T-helper 1 cell (primary cell): ENCODE measurements at places on chromosomes 5 and 9.

DNA sequence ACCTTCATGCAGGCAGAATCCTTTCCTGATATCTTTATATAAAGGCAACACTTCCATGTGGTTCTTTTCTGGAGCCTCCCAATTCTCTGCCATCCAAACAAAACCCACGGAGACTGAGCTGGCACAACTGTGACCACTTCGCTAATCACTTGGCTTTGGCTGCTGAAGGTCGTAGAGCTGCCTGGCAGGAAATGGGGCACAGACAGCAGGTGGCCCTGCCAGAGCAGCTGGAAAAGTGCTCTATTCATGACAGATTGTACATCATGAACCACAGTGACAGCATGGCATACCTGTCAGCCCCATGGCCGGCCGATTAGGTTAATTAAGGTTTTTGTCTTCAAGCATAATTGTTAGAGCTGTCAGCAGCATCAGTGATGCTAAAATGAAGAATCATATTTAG lies 141.9 kb upstream of the ANKRD55 start:
- DNase-seq, result no peak

GRCh38 chr9:2199999-2200796 lies 185.1 kb downstream of the SMARCA2 start:
- no peak for DNase-seq

DNA sequence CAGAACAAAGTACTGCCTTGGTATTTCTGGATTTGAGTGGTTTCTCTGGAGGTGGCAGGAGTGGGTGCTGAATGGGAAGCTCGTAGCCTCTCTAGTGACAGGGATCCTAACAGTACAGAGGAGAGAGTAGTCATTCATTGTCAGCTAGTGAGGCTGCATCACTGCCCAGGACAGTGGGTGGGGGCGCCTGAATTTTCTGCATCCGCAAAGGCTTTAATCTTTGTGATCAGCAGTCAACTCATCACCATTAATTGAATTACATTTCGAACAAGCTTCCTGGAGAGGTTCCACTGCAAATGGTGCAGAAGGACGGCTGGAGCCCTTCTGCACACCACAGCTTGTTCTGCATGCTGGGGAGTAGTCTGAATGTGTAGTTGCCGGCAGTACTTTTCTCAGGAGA lies 77.5 kb downstream of the HSPA4 start:
- DNase-seq, result no peak

- no peak for DNase-seq
Measured at GRCh38 chr5:42005561-42006153, 80.6 kb downstream of the FBXO4 start.

- no peak for DNase-seq
Measured at GRCh38 chr5:10272053-10272874, 22.2 kb downstream of the CCT5 start.

DNA sequence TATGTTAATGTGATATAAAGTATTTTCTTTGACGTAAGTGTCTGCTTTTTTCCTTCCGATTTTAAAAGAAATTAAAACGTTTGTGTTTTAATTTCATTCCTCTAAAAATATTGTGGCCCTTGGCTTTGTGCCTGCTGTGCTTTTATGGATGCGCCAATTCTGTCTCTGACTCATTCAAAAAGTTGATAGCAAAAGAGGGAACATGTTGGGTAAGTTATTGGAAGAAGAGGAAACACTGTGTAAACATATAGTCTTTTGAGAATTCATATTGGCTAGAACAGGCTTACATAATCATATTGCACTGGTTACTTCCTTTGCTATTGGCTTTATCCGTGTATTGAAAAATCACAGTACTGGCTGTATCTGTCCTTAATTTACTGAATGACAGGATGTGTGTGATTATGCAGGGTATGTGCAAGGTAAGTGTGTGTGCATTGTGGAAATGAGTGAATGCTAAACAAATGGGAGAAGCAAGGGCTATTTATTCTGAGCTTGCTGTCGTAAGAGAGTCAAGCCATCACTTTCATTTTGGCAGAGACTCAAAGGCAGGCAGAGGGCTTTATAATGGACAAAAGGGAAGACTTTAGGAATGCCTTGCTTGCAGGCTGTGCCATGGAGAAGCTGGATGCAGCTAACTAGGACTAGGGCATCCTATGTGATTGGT lies 67.8 kb downstream of the SGCD start:
- DNase-seq, result no peak

DNA sequence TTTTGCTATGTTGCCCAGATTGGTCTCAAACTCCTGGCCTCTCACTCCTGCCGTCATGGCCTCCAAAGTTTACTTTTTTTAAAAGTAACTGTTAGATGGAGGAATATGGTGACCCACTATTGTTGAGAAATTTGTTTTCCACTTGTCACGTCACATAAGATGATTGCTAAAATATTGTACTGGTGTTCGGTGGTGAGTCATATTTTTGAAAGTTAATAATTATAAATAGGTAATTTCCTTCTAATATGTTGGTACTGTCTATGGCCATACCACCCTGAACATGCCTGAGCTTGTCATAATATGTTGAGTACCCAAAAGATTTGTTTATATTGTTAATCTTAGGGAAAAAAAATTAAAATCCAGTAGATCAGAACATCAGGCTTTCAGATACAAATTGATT lies 22.6 kb downstream of the RMI1 start:
- DNase-seq, result no peak

DNA sequence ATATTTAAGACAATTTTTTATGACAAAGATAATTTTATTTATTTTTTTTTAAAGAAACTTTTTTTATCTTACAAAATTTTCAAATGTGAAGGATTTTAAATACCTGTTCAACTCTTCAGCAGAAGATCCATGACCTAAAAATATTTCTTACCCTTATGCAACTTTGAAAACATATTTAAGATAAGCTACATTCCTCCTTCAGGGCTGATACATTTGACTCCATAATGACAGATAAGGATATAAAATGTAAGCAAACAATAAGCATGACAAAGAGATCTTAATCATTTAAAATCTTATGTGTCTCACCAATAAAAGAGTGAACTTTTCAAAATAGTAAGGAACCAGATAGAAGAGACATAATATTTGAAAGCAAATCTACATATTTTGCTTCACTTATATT lies 1138.2 kb upstream of the CDH18 start:
- DNase-seq, result no peak

DNA sequence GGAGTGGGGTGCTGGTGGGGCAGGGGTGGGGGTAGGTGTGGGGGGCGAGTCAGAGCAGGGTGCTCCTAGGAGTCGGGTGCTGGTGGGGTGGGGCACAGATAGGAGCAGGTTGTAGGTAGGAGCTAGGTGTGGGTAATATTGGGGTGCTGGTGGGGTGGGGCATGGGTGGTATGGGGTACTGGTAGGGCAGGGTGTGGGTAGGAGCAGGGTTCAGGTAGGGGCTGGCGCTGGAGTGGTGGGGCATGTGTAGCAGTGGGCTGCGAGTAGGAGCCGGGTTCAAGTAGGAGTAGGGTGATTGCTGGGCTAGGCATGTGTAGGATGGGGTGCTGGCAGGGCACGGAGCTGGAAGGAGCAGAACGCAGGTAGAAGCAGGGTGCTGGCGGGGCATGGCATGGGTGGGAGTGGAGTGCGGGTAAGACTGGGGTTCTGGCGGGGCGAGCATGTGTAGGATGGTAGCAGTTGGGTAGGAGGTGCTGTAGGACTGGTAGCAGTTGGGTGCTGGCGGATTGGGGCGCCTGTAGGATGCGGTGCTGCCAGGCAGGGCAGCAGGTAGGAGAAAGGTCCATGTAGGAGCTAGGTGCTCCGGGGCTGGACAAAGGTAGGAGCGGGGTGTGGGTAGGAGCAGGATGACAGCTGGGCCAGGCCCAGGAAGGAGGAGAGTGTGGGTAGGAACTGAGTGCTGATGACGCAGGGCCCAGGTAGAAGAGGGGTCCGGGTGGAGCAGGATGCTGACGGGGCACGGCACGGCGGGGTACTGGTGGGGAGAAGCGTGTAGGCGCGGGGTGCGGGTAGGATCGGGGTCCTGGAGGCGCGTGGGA lies 105.5 kb upstream of the SIMC1 start:
- DNase-seq, result no peak

DNA sequence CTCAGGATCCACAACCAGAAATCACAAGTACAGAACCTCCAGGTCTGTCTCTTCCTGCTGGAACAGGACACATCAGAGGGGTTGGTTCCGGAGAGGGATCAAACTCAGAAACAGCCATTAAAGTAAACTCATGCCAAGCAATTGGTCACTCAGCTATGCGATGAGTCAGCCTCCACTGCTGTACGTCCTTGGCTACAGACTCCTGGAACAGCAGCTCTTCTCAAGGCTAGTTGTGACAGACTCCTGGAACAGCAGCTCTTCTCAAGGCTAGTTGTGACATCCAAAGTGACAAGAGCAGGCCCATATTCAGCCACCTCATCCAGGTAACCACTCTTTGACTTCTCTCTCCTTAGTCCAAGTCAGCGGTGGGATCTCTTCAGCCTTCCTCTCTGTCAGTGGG lies at the start of gene SPINK13:
Gene SPINK13, plus strand, starts transcription at position 229 of the 400 bp plus-strand sequence. CDS start 1,279 bp downstream, outside the sequence.
- no peak for DNase-seq

DNA sequence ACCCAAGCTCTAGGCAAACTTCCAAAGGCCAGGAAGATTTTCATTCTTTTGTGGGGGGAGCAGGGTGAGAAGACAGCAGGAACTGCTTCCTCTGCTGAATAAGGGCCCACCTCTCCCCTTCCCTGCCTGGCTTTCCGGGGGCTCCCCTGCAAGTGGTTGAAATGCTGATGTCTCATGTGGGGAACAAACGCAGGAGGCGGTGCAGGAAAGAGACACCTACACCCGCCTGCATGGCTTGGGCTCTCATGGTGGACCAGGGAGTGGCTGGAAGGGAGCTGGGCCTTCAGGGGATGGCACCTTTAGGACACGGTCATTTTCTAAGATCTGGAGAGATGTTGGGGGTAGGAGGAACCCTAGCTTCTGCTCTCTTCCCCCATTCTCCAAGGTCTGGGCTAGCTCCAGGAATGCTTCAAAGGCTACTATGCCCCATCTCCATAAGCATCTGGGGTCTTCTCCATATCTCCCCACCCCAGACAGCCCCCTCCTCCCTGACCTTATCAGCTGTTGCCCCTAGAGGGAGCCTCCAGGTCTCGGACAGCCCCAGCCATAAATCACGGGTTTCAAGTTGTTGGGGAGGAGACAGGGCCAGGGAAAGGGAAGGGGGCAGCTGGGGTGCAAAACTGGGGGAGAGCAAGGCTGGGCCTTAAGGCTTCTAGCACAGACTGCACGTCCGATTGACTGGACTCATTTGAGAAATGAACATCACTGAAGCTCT lies 76.6 kb downstream of the PSD2 start:
- DNase-seq, result no peak

GRCh38 chr5:108801776-108802175 lies 54.1 kb downstream of the FER start:
- no peak for DNase-seq

DNA sequence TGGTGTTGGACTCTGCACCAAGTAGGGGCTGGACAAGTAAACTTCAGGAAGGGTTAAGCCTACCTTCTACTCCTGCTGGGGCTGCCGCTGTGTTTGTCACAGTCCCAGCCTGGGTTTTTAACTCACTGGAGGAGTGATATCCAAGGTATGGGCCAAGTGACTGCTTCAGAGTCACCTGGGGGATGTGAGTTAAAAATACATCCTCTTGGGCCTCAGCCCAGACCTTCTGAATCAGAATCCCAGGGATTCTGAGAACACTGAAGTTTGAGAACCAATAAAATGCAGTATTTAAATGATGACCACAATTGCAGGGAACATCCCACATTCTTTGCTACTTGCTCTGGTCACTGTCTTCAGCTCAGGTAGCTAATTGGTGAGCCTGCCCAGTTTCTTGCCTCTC lies 95.1 kb upstream of the DNAH5 start:
- no peak for DNase-seq

GRCh38 chr9:133102190-133103021 lies 18.6 kb downstream of the RALGDS start:
- DNase-seq, result no peak
